ENCODE measurements at places on chromosomes 1 and 21.

- DNase-seq = no peak
These were observed 67.1 kb downstream of the RUNX3 start for GRCh38 chr1:24862775-24863483.

- DNase-seq = no peak
These were observed 25.0 kb upstream of the ZNF436 start for GRCh38 chr1:23394684-23395083.

GRCh38 chr1:14924455-14925331, 228.9 kb upstream of the TMEM51 start:
- DNase-seq = no peak

GRCh38 chr1:40650075-40650474, 15.4 kb downstream of the RIMS3 start:
- DNase-seq = no peak

GRCh38 chr1:113452921-113453770, 62.8 kb downstream of the MAGI3 start:
- no peak for DNase-seq

GRCh38 chr1:23643736-23644554, 47.7 kb upstream of the RPL11 start:
- DNase-seq = no peak

- DNase-seq = no peak
These were observed 5.4 kb downstream of the VTCN1 start for GRCh38 chr1:117205368-117205767.

DNA sequence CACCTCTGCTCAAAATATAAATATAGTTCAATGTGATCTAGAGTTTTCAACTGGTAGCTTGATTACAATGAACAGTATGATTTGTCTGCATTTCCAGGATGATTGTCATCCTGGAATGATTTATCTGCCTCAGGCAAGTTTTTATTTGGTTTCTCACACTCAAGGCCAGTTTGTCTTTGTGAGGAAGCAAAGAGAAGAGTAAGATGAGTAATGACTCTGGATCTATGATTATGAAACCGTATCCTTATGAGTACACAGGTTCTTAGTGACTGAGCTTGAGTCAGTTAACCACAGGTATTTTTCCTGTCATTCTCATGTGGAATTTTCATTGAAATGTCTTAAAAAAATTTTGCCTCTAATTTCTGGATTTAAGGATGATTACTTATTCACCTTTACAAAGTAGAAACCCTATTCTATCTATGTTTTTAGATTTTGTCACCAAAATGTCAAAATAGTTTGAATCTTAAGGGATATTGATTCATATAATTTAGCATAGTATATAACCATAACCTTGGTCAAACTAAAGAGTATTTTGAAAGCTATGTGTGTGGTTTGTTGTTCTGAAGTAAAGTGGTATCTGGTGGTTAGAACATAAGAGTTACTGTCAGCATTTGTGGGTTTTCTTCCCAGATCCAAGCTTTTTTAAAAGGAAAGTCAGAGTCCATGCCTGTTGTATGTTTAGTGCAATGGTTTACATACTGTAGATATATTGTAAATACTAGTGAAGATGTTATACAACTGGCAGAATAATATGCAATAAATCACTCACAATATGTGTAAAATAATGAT, 145.0 kb downstream of the RASAL2 start:
- no peak for DNase-seq

DNA sequence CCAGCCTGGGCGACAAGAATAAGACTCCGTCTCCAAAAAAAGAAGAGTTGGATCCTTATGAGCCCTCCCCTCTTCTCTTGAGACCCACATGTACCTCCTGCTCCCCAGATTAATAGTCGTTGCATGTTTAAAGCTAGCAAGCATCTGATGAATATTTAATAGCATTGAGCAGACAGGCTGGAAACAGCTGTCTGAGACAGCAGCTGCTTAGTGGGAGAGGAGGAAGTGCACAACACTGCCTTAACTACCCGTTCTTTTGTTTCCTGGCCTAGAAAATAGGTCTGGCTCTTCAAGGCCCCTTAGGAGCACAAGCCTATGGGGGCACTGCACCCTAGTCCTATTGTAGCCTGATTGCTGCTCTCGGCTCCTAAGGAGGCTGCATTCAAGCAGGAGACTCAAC, 17.3 kb upstream of the TMEM39B start:
- no peak for DNase-seq

DNA sequence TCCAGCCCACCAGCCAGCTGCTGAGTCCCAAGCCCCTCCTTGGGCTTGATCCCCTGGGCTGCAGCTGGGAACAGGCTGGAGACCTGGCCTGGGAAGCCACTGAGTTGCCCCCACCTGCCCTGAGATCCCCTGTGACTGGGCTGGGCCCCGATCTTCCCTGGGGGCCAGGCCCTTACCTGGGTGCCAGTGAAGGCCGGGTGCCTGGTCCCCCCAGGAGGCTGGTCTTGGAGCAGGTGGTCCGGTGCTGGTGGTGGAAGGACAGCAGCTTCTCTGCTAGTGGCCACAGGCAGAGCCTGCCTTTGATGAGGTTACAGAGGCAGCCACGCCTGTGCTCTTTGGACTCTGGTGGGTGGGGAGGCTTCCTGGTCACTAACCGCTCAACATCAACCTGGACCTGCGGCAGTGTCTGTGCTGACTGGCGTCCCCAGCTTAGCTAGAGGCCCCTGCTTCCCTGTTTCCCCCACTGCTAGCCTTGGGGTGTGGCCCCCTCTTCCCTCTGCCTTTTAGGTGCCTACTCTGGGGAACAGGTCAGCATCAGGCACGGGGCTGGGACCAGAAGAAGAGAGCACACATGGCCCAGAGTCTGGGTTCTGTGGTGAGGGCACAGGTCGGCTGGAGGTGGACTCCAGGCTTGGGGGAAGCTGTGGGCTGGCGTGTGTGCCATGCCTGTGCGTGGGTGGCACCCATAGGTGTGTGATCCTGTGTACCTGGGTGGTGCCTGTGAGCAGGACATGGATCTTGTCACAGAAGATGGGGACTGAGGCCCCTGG, at the start of gene EPS8L3:
EPS8L3 (minus strand) TSS at position 278 of the 770 bp plus-strand sequence. CDS start 2,174 bp downstream, outside the sequence.
- no peak for DNase-seq

DNA sequence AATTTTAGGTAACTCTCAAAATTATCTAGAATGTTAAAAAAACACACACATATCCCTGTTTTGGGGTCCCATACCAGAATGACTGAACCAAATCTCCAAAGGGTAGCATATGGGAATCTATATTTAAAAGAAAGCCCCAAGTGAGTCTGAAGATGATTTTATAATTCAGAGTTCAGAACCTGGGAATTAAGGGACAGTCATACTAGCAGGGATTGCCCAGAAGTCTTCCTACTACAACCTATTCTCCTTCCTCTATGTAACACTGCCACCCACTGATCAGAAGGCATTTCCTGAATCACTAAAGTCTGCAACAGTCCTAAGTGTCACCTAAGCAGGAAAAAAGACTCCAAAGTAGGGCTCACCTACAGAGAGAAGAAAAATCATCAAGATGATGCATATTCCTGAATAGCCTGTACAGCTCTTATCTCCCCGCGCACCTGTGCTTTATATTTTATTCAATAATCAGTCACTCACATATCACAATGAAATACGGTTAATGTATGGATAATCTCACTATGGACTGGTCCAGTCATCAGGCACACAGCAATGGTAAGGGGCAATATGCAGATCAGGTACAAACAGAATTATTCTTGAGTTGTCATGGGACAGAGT, 4.9 kb downstream of the RGS1 start:
- no peak for DNase-seq

GRCh38 chr1:110195196-110195595, 14.9 kb upstream of the KCNC4 start:
- DNase-seq = no peak

- DNase-seq = no peak
These were observed 747 bp upstream of the ENAH start for GRCh38 chr1:225653463-225654276.

- DNase-seq = no peak
These were observed 93.9 kb upstream of the DAB1 start for GRCh38 chr1:57517587-57518374.

DNA sequence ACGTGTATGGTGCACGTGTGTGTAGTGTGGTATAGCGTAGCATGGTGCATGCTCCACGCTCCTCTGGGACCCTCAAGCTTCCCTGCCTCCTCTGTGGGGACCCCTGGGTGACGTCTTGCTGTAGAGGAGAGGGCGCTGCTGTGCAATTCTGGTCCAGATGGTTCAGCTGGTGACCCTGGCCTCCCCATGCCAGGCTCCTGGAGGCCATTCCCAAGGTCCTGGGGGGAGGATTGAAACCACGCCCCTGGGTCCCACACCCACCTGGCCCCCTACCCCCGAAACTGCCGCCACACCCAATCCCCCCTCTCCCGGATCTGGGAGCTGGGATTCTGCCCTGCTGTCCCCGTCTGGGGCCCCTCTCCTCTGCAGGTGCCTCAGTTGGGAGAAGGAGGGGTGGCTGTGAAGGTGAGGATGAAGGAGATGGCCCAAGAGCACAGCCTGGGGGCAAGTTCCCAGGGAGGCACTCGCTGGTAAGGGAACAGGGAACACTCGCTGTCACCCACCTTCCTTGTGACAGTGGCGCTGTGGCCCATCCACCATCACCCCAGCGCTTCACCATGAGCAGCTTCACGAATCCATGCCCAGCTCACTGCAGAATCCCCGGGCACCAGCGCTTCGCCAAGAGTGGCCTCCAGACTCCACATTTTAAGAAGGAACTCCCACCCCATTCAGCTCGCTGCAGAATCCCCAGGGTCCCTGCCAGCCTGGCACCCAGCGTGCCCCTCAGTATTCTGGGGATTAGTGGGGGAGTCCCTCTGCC, 38.0 kb downstream of the WDR4 start:
- DNase-seq = no peak

DNA sequence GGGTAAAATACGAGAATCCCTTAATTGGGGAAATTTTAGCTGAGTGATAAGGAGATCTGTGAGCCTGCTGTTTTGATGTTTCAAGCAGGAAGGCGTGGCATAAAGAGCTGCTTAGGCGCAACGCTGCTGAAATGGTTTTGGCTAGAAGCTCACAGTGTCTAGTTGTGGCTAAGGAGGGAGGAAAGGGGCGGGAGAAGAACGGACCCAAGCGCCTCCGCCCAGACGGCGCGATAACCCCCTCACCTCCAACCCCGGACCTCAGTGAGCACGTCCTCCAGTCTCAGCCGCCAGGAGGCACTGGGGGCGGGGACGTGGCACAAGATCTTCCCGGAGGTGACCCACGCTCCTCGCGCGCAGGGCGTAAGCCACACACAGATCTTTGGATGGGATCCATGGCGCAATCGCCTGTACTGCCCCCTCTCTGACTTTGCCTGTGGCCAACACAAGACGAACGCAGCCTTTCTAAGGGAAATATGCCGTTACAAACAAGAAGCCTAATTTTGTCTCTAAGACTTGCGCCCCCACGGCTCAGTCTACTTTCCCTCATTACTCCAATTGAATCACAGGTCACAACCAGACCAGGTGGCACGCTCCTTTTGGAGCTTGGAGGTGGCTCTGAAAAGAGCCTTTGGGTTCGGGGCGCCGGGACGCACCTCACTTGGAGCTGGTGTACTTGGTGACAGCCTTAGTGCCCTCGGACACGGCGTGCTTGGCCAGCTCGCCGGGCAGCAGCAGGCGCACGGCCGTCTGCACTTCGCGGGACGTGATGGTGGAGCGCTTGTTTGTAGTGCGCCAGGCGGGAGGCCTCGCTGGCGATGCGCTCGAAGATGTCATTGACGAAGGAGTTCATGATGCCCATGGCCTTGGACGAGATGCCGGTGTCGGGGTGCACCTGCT, 23.4 kb upstream of the RNF187 start:
- no peak for DNase-seq

GRCh38 chr1:81679942-81680341, 120.8 kb upstream of the ADGRL2 start:
- DNase-seq = no peak
